ENCODE measurements at places on chromosomes 16 and 17. TPM values are rescaled to one million over a fixed set of nuclear protein-coding genes. Genes with fewer than 3 reads are reported as not detected.

The UBE2O gene
- polyA plus RNA-seq, result 15.1 TPM

The GCGR gene
- not detected for polyA plus RNA-seq

DNA sequence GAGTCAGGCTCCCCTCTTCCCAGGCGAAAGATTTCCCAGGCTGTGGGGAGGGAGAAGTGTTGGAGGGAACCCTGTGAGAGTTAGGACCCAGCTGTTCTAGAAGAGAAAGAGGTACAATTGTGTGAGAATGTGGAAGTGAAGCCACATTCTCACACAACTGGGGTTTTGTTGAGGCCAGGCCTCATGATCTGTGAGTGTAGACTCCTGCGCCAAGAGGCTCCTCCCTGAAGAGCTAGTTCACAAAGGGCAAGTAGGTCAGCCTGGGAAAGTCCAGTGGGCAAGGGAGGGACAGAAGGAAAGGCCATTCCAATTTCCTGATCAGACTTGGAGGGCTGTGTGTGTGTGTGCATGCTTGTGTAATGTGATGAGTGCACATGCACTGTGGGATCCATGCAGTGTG, 15.2 kb downstream of the CD300LF start:
- DNase-seq, result peak; percentile 55

DNA sequence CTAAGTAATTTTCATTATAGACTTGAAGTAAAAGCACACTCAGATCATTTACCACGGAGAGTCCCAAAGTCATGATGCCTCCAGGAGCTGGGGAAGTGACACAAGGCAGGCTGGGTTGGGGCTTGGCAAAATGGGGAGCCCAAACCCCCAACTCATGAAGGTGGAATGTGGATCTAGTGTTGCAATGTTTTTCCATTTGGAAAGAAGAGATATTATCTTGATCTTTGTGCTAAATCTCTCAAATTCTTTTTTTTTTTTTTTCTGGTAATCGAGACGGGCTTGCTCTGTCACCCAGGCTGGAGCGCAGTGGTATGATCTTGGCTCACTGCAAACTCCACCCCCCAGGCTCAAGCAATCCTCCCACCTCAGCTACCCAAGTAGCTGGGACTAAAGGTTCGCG, 7.5 kb upstream of the KCNG4 start:
- no peak for DNase-seq

DNA sequence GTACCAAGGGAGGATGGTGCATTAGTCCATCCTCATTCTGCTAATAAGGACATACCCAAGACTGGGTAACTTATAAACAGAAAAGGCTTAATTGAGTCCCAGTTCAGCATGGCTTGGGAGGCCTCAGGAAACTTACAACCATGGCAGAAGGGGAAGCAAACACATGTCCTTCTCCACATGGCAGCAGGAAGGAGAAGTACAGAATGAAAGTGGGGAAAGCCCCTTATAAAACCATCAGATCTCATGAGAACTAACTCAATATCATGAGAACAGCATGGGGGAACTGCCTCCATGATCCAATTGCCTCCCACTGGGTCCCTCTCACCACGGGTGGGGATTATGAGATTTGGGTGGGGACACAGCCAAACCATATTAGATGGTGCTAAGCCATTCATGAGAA, 84.5 kb downstream of the SEC14L1 start:
- DNase-seq, result peak; percentile 42

The HS3ST2 gene
- not detected for polyA plus RNA-seq

DNA sequence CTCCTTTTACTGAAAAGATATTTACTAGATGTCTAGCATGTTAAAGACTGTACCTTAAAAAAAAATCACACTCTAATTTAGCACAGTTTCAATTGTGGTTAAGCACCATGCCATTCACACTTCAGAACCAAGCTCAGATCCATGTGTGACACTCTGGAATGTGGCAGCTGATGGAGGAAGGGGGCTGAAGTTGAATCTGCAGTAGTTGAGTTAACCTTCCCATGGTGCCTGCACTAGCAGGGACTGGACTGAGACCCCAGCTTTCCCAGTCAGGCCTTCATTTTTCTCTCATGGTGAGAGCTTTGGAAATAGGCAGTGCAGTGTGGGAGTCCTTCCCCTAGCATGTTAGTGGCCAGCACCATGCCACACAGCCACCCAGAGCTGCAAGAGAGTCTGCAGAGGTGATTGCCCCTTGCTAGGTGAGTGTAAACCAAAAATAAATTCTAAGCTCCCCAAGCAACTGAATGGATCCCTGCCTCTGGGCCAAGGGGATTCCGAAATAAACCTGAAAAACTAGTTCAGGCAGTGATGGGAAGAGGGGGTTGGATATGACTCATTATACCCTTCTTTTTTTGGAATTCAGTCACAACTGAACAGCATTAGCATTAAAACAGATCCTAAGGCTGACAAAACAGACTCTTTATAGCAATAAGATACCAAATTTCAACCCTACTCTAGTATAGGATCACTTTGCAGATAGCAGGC, 208.5 kb downstream of the WWOX start:
- DNase-seq, result no peak

The KRT24 gene
- polyA plus RNA-seq, result not detected

DNA sequence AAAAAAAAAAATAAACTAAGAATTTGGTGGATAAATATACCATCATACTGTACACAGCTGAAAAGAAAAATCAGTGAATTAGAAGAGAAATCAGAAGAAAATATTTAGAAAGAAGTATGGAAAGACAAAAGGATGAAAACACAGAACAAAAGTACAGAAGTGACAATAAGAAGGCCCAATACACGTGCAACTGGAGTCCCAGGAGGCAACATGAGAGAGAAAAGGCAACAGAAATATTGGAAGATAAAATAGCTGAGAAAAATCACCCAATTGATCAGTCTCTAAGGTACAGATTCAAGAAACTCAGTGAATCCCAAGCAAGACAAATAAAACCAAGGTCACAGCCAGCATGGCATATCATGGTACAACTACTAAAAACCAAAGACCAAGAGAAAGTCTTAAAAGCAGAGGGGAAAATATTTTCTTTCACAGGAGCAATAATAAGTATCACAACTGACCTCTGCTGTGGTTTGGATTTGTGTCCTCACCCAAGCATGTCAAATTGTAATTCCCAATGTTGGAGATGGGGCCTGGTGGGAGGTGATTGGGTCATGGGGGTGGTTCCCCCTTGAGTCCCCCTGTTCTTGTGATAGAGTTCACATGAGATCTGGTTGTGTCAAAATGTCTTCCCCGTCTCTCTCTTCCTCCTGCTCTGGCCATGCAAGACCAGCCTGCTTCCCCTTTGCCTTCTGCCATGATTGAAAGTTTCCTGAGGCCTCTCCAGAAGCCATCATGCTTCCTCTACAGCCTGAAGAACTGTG, 20.2 kb upstream of the ENGASE start:
- no peak for DNase-seq

The ABCC12 gene
- not detected for polyA plus RNA-seq

DNA sequence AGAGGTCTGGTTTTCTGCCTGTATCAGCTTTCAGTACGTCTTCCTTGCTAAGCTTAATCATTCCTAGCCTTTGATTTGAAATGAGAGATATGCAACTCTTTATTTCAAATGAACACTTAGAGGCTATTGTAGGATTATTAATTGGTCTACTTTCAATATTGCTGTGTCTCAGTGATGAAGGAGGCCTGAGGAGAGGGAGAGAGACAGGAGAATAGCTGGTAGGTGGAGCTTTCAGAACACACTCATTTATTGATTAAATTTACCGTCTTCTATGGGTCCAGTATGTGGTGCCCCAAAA, 187.0 kb downstream of the BCAS3 start:
- no peak for DNase-seq

GRCh38 chr16:71537643-71538042, 11.4 kb downstream of the CHST4 start:
- DNase-seq, result peak; percentile 7

DNA sequence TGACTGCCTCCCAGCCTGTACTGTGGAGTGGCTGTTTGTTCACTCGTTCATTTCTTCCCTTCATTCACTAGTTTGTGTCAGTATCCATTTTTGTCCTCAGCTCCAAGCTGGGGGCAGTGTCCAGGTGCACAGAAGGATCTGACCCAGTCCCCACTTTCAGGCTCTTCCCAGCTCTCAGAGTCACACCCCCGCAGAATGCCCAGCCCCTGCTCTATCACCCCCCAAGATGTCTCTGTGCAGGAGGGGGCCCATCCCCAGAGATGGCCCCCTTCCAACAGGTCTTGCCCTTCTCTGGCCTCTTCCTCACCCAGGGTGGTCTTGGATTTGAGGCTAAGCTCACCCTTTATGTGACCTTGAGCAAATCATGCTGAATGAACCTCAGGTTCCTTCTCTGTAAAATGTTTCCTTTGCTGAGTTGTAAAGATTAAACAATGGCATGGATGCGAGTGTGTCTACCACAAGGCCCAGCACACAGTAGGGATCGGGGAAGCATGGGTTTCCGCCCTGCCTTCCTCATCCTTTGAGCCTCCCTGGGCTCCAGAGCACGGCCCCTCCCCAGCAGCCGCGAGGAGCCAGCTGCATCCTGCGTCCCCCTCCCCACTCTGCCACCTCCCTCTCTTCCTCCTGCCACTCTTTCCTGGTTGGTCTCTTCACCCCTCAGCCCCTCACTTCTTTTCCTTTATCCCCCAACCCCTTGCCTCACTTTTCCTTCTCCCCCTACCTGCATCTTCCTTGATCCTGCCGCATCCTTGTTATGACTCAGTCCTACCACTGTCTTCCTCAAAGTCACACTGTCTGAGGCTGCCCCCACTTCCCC, 2.8 kb downstream of the FBXL19 start:
- DNase-seq, result no peak

GRCh38 chr16:67246081-67246755, 1.1 kb downstream of the FHOD1 start:
- DNase-seq, result peak; percentile 78

The HP gene
- polyA plus RNA-seq, result 47.8 TPM

The ENPP7 gene
- not detected for polyA plus RNA-seq

- DNase-seq, result no peak
Measured at GRCh38 chr16:50879873-50880695, 138.2 kb downstream of the CYLD start.

DNA sequence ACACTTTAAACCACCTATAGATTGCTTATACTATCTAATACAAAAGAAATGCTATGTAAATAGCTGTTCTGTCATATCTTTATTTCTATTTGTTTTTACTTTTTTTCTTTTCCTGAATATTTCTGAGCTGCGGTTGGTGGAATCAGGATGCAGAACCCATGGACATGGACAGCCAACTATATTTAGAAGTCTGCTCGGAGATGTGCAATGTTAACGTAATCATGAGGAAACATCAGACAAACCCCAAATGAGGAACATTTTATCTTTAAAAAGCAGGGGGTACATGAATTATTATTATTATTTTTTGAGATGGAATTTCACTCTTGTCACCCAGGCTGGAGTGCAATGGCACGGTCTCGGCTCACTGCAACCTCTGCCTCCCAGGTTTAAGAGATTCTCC, 31.4 kb upstream of the GHDC start:
- DNase-seq, result no peak

DNA sequence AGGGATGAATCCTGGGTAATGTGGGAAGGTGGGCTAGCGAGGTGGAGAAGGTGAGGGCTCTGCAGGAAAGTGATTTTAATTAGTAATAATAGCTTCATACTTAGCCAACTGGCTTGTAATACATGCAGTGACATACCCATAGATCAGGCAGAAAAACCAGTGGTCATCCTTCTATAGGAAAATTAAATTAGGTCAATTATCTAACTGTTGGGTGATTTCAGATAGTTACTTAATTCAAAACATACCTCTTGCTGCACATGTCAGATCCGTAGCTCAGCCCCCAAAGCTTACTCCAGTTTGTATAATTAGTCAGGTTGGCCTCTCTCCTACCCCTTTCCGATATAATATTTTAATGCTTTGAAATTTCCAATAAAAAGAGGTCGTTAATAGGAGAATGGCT, 137.0 kb downstream of the TMEM114 start:
- no peak for DNase-seq

DNA sequence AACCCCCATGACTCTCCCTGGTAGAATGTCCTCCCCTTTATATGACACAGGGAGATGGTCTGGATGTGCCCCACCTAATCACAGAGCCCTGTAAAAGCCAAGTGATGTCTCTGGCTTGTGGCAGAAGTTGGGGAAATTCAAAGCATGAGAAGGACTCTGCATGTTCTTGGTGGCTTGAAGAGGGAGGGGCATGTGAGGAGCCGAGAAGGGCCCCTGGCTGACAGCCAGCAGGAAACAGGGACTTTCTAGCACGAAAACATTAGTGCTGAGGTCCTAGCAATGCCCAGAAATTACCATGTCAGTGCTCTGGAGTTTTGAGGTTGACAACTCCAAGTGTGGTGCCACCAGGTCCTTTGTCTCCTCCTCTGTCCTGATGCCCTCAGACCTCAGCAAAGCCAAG, 75.9 kb downstream of the USP22 start:
- DNase-seq, result no peak

DNA sequence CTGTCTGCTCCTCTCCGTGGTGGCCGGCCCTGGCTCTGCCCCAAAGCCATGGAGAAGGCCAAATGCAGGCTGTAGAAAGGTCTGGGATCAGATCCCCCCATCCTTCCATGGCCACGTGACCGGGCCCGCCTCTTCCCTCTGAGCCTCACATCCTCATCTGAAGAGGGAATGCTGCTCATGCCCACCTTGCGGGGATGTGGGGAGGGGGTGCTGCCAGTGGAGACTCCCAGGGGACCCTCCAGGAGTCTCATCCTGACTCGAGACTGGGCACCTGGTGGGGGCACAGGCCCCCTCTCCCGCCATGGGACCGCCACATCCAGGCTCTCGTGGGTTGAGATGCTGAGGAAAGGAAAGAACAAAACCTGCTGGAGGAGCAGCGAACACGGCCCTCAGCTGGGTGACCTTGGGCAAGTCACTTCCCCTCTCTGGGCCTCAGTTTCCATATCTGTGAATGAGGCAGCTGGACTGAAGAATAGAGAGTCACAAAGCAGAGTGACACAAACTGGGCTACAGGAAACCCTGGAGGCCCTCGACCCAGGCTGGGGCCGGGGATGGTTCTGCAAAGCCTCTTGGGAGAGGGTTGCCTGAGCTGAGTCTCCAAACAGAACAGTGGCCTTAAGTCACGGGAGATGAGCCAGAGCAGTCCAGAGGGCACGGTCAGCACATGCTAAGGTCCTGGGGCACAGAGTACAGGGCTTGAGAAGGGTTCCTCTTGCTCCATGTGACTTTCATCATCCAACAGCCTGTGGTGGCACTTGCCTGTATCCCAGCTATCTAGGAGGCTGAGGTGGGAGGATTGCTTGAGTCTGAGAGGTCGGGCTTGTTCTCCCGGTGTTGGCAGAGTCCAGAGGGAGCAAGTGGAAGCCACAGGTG, 30.1 kb downstream of the SOCS1 start:
- no peak for DNase-seq

- no peak for DNase-seq
Measured at GRCh38 chr17:69485901-69486643, 71.6 kb downstream of the MAP2K6 start.

DNA sequence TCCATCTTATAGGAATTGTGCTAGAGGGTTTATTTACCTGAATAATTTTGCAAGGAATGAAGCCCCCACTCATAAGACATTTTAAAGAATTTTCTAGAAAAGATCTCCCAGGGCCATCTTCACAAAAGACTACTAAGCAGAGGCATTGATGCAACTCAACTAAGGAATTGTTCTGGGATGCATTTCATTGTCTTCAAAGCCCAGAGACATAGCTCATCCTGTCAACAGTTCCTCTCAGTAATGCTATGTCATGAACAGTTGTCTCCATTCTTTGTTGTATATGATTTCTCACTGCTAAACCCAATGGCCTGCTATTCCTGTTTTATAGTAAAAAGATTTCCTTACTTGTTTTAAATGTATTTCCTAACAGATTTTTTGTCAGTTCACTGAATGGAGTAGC, 136.8 kb upstream of the RBL2 start:
- DNase-seq, result no peak

The LPCAT2 gene
- 49.7 TPM for polyA plus RNA-seq
